ENCODE measurements at places on chromosomes 7 and 10.

DNA sequence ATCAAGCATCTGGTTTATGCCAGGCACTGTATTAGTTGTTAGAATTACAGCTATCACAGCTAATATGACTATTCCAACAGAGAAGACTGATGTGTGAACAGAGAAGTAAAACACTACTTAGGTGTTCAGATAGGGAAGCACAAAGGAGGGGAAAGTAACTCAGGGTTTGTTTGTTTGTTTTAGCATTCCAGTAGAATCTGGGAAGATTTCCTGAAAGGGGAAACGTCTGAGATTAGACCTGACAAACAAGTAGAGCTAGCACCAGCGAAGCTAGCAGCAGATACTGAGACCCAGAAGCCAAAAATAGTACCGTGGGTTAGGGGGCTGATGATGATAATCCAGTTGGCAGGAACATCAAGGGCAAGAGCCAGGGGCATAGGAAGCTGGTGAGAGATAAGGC lies 28.8 kb upstream of the KLHL7 start:
- DNase-seq, result no peak

GRCh38 chr10:74081192-74081803 lies 69.3 kb downstream of the AP3M1 start:
- DNase-seq, result peak; percentile 23

GRCh38 chr10:58701405-58702135 lies 188.9 kb downstream of the BICC1 start:
- no peak for DNase-seq

- no peak for DNase-seq
Observed at GRCh38 chr7:150845421-150845861, 6.9 kb upstream of the AOC1 start.

- no peak for DNase-seq
Observed at GRCh38 chr7:155208681-155209477, 88.8 kb upstream of the INSIG1 start.

DNA sequence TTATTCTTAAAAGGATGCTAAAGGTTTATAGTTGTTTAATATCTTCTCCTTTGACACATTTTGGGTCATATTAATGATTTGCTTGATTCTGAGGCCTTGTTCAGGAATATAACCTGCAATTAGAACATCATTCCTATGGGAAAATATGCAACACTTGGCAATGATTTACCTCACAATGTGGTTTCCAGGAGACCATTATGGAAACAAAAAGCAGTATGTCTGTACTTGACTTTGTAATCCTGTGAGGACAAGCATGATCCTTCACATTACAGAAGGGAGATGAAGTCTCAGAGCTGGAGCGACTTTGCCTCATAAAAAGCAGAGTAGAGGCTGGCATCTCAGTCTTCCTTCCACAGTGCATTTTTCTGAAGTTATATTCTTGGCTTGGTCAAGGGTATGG lies 57.0 kb upstream of the CDCA7L start:
- no peak for DNase-seq

Measured in NK-92 treated with Interleukin-12 subunit alpha and Interleukin-12 subunit beta, amount 100 ng/mL, for 24 hours (cell line).